ENCODE measurements at places on chromosomes 5 and 9. TPM values are rescaled to one million over a fixed set of nuclear protein-coding genes. Genes with fewer than 3 reads are reported as not detected.

- DNase-seq: no peak
Observed at GRCh38 chr9:109101202-109101595, 18.5 kb downstream of the TMEM245 start.

DNA sequence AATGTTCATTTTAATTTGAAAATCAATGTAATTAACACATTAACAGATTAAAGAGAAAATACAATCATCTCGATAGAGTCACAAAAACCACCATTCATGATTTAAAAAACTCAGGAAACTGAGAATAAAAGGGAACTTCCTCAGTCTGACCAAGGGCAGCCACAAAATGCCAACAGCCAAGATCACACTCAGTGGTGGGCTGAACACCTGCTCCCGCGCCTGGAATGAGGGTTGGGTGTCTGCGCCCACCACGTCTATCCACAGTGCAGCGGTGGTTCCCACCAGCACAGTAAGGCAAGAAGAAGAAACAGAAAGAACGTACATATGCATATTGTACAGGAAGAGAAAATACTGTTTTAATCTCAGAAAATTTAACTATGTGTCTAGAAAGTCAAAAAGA lies 11.7 kb upstream of the NSMF start:
- no peak for DNase-seq

- peak; percentile 42 for DNase-seq
Observed at GRCh38 chr9:84331119-84331809, 9.3 kb downstream of the SLC28A3 start.

PIP5K1B gene
- total RNA-seq: under 0.01 TPM

PDE8B gene
- 0.26 TPM for total RNA-seq

Data from fibroblast of lung (primary cell).